NCI-H1048 (cell line): ENCODE measurements at places on chromosomes 5 and 9.

- DNase-seq: no peak
Measured at GRCh38 chr5:178107756-178108310, 5.5 kb upstream of the N4BP3 start.

DNA sequence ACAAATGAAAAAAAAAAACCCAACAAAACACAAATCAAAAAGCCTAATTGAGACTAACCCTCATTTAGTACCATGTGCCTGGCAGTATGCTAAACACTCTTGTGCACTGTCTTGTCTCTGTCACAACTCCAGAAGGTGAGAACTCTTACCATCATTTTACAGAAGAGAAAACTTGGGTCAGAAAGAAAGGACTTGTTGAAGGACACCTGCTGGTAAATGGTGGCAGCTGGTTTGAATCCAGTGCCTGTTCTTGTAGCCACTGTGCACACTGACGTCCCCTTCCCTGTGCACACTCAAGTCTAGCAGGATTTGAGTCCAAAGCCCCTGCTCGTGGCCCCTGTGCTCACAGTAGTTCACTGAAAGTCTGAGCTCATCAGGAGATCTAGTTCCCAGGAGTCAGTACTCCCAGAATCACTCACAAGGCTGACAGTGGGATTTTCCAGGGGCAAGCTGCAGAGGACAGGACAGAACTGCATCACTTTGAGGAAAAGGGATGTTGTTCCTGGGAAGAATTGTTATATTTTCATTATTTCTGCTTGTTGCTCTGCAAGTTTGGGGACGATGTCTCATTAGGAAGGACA lies 43.0 kb upstream of the HSD17B4 start:
- no peak for DNase-seq

GRCh38 chr5:66333192-66333591 lies 189.1 kb downstream of the SREK1 start:
- no peak for DNase-seq

DNA sequence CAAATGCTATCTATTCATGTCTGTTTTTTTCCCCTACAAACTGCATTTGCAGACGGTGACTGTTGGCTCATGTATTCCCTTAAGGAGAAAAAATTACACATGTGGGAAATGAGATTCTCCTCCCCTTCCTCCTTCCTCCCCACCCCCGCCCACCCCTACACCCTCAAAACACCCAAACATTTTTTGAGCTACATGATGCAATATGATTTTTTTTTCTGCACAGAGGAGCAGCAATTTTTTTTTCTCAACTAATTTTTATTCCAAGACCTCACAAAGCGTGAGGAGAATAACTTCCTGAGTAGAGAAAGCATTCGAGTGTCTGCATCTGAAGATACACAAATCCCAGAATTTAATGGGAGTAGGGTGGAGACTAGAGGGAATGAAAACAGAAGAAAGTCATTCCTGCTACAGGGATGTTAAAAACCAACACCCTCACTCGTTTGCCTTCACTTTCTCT lies 118.1 kb downstream of the PRDM6 start:
- DNase-seq: no peak
